ENCODE measurements at places on chromosomes 6 and 20.

DNA sequence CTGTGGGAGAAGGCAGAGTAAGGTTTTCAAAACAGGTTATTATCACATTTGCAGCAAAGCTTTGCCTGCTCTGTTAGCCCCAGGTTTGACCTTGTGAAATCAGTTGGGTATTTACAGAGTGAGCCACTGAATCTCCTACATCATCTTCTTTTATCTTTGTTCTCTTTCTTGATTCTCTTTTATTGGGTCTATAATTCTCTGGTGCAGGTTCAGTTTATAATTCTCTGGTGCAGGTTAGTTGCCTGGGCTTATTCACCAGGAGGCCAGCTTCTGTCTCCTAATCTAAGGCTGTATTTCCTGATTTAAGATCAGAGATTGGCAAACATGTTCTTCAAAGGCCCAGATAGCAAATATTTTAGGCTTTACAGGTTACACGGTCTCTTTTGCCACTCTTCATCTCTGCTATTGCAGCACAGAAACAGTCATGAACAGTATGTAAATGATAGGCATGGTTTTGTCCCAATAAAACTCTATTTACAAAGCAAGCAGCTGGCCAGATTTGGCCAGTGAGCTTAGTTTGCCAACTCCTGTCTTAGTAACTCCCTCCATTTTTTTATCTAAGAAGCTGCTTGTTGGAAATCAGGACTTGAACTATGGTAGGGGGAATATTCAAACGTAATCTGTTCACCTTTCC lies 205.0 kb upstream of the RIMS1 start:
- DNase-seq, result no peak

DNA sequence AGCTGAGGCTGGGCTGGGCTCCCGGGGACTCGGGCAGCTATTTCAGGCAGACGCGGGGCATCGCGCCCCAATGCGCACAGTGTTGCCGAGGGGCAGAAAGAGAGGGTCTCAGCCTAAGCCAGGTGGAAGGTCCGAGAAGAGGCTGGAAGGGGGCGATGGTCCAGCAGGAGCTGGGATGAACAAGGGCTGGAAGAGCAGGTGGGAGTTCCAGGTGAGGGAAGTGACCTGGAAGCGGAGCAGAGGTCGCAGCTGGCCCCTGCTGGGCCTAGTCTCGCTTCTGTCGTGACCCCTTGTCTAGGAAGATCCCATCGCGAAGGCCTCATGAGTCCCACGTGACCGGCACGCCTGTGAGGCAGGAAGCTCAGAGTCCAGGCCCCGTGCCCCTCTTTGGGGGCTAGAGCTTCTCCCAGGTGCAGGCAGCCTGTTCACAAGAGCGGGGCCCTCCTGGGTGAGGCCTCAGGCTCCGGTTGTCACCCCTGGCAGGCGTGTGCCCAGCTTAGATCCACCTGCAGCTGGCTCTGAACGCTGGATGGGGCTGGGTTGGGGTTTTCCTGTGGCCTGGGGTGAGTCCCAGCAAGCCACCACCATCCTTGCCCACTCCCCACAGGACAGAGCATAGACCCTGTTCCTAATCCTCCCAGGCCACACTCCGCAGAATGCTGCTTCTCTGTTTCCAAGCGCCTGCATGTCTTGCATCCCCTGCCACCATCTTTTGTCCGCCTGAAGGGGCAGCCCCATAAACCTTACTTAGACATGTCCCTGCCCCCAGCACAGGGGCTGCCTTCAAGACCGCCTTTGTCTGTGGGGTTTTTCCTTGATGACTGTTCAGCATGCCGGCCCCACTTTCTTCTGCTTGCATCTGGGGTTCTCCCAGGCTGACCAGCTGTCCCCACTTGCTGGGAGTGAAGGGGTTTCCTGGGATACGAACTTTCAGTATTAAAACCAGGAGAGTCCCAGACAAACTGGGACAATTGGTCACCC lies 15.1 kb downstream of the SLC22A3 start:
- no peak for DNase-seq

DNA sequence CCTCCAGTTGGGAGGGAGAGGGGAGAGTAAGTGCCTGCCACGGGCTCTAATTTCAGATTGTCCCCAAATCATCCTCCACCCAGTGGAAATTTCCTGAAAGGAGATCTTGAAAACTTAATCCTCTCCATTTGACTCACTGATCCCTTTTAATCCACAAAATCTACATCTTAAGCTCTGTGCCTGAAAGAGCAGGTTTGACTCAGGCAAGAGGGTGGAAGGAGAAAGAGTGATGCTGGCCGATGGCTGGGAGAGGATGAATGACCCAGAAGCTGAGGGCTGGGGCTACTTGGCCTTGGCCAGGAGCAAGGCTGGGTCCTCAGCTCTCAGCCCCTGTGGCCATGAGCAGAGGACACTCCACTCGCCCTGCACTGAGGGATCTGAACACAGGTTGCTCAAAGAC lies 8.1 kb downstream of the BPIFA2 start:
- DNase-seq, result no peak

DNA sequence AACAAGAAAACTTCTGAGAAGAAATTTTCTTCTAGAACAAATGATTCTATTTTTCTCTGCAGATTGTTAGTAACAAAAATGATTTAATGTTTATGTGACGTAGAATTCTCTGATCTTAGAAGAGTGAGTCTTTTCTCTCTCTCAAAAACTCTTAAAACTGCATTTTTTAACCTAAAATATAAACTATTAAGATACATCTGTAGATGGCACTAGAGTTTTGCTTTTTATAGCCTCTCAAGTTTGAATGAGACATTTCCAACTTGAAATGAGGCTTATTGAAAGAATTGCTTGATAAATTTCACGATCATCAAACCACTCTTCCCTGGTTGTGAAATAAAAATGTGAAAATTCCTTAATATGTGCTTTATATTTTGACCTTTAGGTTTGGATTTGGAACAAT lies 53.8 kb downstream of the PHF3 start:
- no peak for DNase-seq

DNA sequence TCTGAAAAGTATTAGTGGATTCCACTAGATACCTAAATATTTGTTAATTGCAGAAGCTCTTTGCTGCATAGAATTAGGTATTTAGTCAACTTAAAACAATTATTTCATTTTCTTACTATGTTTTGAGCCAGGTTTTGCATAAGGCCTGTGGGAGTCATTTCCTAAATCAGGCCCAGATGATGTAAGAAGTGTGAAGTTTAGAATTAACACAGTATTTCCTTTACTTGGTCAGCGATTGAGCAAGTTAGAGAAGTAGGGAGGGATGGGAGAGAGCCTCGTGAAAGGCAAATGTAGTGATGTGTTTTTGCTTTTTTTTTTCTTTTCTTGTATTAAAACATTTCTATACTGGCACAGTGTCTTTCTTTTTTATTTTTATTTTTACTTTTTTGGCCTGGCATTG lies 711.1 kb downstream of the HDGFL1 start:
- DNase-seq, result no peak

DNA sequence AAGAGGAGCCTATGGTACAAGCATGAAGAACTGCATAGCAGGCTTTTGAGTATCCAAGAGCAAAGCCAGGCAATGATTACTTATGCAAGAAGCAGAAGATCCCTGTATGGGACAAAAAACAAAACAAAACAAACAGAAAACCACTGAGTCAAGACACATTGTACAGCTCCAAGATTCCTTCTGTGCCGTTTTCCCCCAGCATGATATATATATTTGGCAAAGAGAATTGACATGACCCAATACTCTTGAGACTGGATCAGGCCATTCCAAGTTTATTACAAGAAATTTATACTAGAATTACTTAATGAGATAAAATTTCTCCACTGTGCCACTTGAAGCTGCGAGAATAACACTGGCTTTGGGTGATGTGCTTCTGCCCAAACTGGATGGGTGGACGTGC lies 65.5 kb downstream of the TRMT11 start:
- DNase-seq, result no peak

DNA sequence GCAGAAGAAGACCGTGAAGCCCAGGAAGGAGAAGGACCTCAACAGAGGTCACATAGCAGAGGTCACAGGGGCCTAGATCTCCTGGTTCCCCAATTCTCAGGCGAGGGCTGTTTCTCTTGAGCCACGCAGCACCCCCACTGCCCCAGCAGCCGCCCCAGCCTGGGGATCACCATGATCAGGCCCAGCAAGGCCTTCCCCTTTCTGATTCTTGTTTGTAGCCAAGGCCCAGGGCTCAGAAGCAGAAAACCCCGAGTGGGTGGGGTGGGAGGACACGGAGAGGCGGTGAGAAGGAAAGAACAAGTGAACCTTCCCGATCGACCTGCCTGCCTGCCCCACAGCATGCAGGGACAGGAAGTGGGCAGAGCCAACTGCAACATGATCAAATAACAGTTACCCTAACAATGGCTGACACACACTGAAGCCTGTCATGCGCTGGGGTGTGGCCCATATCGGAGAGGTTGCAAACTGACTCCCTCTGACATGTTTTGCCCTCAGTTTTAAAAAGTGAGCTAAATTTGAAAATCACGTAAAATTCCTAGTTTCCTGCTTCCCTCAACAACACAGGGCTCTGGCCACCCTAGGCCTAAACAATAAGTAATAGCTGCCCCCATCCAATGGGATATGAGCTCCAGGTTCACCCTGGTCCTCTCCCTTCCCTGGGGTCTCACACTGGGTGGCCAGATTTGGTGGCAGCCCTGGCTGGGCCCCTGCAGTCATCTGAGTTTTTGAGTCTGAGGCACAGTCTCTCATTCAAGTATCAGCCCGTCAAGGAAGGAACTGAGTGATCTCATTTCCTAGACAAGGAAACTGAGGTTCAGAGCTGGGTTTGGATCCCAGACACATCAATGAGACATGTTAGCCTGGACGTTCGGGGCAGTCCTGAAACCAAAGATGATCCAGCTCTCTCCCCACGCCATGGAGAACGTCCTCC lies 6.5 kb downstream of the PEDS1 start:
- peak; percentile 38 for DNase-seq

- no peak for DNase-seq
Measured at GRCh38 chr6:161048641-161049040, 57.1 kb downstream of the MAP3K4 start.

DNA sequence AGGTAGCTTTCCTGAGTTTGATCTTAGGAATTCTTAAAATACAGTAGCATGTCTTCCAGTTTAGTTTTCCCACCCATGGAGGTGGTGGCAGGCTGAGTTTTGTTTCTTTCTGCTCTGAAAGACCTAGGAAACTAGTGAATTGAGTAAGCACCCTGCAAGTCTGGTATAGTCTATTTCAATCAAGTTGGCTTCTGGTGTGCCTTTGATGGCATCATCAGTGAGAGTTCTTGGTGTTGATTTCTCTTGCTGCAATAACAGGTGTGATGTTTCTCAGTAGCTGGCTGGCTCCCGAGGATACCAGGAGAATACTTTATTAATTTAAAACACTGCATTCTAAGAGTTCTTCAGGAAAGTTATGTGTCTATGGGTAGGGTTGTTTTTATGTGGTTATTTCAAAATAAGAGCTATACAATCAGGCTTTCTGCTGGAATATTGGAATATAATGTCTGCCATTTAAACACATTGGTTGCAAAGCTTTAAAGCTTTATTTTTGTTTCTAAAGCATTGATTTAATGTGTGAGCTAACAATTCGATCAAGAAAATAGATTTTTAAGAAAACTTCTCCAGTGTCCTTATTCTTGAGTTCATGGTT lies 19.0 kb downstream of the VAPB start:
- no peak for DNase-seq

GRCh38 chr6:3291987-3292386 lies 33.2 kb downstream of the PSMG4 start:
- DNase-seq, result no peak

- no peak for DNase-seq
Measured at GRCh38 chr6:84166395-84166794, 61.0 kb downstream of the CEP162 start.

DNA sequence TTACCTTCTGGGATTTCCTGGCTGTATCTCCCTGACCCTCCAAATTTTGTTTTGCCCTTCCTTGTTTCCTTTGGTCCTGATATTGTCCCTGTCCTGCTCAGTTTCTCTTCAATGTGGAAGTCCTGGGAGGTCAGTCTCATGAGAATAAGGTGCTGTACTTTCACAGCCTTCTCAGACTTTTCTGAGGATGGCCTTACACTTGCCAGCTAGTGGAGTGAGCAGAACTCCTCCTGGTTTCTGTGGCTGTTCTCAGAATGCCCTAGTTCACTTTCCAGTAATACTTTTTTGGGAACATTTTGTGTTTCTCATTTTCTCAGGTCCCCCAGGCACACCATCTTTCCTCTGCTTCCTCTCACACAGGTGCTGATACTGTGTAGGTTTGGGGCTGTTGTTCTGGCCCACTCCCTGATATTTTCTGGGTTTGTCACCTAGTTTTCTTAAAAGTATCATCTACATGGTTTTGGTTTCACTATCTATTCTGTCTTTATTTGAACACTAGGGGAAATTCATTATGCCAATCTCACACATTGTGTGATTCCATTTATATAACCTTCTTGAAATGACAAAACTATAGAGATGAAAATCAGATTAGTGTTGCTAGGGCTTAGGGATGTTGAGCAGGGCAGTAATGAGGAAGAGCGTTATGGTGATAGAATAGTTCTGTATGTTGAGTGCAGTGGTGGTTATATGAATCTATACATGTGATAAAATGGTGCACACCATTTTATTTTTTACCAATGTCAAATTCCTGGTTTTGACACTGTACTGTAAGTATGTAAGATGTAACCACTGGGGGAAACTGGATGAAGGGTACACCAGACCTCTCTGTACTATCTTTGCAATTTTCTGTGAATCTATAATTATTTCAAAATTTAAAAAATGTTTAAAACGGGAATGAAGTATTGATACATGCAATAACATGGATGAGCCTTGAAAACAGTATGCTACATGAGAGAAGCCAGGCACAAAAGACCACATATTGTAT lies 27.2 kb upstream of the BRPF3 start:
- DNase-seq, result no peak

DNA sequence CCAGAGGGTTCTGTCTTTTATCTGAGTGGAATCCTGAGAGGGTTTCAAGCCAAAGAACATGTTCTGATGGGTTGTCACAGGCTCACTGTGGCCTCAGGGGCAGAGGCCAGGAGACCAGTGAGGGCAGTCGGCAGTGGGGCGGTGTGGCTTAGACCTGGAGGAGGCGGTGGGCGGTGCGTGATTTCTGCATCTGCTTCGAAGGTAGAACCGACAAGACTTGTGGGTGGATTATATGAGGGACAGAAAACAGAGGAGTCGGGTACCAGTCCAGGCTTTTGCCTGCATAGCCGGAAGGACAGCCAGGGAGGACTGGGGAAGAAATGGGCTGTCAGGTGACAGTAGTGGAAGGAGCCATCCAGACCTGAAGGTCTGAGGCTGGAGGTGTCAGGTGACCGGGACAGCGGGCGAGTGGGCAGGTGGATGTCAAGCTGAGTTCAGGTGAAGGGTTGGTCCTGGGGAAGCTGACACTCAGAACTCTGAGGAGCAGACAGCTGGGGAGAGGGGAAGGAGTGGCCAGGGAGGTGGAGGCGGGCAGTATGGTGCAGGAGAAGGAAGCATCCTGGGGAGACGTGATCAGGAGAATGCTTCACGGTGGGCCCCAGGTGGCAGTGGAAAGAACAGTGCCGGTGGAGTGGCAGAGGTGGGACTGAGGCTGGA lies 3.1 kb downstream of the CTSZ start:
- no peak for DNase-seq

DNA sequence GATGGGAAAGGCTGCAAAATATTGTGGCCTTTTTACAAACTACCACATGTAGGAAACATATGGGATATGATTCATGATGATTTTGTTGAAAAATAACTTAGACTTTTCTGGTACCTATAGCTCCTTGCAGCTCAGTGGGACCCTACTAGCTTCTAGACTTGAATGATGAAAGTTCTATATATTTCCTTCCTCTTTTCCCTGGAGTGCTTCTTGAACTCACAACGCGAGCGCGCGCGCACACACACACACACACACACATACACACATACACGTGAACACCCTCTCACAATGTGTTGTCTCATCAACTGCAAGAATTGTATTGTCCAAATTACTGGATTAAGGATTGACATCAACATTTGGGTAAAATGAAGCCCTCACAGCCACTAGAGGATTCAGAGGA lies 61.9 kb downstream of the TOX2 start:
- DNase-seq, result no peak

All from bone marrow (tissue), 2 donors.